ENCODE measurements at places on chromosomes 3 and 15.

DNA sequence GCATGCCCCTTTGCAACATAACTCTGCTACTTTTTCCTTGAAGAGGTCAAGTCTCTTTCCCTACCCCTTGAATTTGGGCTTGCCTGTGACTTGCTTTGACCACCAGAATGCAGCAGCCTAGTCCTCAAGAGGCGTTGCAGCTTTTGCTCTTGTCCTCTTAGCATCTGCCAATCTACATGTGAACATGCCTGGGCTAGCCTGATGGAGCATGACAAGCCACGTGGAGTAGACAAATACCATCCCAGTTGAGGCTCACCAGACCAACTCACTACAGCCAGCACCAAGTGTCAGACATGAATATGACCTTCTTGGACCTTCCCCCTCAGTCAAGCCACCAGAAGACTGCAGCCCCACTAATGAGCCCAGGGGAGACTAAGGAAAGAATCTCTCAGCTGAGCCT lies 32.9 kb downstream of the AMOTL2 start:
- no peak for DNase-seq

- DNase-seq: no peak
Observed at GRCh38 chr3:175270866-175271265, 411.7 kb downstream of the NAALADL2 start.

- no peak for DNase-seq
Observed at GRCh38 chr3:58025837-58026569, 17.8 kb downstream of the FLNB start.

- DNase-seq: no peak
Observed at GRCh38 chr3:15804553-15805095, 6.8 kb upstream of the ANKRD28 start.

GRCh38 chr3:130773366-130773765 lies 26.7 kb upstream of the PIK3R4 start:
- DNase-seq: no peak

GRCh38 chr3:39605837-39606236 lies 138.4 kb downstream of the MOBP start:
- DNase-seq: no peak

DNA sequence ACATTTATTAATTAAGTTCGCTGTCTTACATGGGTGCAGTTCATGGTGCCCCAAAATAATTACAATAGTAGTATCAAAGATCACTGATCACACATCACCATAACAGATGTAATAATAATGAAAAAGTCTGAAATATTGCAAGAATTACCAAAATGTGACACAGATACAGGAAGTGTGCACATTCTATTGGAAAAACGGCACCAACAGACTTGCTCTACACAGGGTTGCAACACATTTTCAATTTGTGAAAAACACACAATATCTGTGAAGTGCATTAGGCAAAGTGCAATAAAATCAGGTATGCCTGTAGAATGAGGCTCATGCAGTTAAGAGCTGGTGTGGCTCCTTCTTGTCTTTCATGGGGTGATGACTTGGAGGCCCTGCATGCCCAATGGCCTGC lies 265.8 kb downstream of the RPLP1 start:
- DNase-seq: no peak

DNA sequence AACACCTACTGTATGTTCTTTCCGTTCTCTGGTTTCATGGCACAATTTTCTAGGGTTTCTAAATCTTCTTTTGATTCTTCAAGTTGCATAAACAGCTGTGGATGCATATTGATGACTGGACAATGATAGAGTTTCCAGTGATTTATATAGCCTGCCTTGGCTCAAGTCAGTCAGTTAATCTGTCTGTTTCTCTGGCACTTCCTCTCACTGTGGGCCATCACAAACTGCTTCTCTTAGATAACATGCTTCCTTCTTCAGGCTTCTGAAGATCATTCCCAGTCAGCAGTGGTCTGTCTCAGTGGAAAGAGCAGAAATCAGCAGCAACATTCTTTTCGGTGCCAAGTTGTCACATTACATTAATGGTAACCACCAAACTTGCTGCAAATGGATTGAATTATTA lies 207.2 kb downstream of the RYR3 start:
- DNase-seq: no peak

DNA sequence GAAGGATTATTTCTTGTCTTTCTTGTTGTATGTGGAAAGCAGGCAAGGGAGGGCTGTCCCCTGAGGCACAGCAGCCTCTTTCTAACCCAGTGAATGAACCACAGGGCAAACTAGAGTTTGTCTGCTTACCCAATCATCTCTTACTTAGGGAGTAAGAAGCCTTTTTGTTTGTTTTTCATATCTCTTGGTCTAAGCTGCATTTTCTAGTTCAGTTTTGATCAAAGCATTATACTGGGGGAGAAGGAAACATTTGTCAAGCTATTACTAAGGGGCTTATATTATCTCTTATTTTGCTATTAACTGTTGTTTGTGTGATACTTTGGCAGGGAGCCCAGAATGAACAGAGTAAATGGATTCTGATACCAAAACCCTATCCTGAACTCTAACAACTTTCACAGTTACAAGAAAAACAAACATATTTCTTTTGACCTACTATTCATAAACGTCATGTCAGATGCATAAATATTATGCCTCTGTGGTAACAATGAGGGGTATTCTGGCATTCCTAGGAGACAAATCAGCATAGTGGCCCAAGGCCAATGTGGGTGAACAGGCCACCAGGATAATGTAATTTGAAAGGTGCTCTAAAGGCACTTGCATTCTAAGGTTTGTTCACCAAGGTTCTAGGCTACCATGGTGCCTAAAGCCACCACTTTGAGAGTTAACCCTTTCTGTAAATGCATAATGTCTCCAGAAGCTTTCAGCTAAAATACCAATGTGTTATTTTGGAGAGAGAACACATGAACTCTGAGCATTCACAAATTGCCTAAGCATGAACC lies 271.6 kb upstream of the ZPLD1 start:
- DNase-seq: no peak

DNA sequence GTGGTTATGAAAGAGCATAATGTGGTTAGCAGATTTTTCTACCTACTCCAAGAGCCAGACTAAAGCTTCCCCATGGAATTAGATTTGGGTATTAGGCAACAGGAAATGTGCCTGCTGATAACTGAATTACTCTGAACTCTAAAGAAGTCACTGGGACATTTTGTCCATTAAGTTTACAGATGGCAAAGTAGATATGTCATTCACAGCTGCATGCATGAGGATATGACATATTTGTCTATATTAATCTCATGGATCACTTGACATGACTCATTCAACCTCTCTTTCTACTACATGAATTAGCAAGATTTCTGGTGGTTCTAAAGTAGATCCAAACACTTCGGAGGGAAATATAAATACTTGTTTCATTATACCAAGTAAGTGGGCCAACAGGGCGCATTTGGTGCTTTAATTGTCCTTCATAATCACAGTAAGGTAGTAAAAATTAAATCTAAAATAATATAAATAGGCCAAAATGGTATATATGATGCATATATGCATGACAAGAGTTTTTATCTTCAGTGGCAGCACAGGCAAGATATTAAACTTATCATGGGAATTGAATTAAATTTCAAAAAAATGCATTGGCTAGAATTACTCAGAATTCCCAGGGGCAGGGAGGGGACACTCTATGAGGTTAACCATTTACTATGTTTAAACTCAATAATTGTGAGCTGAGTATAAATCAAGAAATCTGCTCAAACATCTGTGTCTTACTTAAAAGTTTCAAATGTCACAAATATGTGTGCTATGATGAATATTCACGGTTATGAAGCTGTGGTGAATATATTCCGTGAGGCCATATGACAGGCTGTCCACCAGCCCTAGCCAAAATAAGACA lies 365.3 kb upstream of the KCNMB2 start:
- DNase-seq: no peak

DNA sequence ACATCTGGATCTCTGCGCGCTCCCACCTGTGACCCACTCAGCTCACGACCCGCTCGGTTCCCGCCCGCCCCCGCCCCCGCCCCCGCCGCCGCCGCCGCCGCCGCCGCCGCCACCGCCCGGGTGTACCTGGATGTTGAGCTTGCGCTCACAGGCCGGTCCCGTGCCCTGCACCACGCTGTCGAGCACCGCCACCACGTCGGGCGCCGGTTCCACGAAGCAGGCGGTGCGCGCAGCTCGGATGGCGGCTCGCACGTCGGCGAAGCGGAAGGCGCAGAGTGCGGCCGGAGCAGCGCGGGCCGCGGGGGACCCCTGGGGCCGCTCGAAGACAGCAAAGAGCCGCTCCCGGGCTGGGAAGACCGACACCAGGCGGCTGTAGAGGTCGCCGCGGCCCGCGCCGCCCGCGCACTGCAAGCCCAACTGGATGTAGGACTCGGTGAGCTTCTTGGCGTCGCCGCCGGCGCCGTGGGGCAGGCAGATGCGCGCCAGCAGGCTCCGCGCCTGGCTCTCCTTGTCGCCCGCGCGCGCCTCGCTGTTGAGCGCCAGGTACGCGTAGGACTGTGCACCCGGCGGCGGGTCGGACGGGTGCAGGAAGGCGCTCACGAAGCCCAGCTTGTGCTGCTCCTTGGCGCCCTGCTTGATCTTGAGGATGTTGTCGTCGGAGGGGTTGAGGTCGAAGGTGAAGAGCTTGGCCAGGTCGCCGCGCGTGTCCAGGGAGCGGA lies 1.1 kb downstream of the PLXND1 start:
- no peak for DNase-seq

DNA sequence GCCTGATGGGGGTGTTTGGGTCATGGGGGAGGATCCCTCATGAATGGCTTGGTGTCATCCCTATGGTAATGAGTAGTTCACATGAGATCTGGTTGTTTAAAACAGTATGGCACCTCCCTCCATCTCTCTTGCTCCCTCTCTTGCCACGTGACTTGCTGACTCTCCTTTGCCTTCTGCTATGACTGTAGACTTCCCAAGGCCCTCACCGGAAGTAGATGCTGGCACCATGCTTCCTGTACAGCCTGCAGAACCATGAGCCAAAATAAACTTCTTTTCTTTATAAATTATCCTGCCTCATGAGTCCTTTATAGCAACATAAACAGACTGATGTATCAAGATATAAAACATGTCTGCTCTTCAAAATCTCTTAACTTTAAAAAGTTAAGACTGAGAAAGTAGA lies 96.1 kb downstream of the TFDP2 start:
- DNase-seq: no peak

- no peak for DNase-seq
Observed at GRCh38 chr3:172530101-172530561, 6.9 kb upstream of the TNFSF10 start.

DNA sequence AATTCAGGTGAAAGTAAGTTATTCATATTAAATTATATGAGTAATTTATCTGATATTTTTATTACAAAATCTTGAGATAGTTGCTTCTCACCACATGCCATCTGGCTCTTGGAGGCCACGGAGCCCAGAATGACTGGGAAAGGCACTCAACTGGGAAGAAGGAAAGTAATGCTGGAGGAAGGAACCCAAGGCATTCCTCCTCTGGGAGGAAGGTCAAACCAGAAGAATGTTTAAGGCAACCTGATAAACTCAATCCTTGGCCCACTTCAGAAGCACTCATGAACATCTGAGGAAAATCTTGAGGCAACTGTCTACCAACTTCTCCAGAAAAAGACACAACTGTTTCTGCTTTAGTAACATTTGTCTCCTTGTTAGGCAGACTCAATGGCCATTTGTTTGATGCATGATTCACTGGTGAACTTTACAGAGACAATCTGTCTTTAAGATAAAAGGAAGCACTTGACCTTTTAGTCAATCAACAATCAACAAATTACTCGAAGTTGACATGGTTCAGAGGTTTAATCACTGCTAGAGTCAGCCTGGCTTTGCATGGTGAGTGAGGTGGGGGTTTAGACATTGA lies 261.4 kb upstream of the MME start:
- DNase-seq: no peak

DNA sequence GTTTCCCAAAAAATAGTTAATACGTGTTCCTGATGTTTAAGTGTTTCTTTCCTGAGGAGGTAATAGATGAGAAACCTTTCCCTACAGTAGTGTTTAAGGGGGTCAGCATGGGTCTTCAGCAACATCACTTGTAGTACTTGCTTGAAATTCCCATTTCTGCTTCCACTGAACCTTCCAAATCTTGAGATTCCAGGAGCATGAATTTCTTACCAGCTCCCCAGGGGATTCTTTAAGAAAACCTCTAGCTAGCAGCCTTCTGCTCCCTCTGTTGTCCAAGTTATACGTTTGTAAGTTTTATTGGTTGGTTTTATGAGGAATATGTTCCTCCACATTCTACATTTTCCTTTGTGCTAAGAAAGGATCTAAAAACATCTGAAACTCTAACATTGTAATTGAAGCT lies 38.2 kb upstream of the ACP3 start:
- no peak for DNase-seq

GRCh38 chr15:69467636-69468035 lies 15.0 kb downstream of the RPLP1 start:
- DNase-seq: no peak

DNA sequence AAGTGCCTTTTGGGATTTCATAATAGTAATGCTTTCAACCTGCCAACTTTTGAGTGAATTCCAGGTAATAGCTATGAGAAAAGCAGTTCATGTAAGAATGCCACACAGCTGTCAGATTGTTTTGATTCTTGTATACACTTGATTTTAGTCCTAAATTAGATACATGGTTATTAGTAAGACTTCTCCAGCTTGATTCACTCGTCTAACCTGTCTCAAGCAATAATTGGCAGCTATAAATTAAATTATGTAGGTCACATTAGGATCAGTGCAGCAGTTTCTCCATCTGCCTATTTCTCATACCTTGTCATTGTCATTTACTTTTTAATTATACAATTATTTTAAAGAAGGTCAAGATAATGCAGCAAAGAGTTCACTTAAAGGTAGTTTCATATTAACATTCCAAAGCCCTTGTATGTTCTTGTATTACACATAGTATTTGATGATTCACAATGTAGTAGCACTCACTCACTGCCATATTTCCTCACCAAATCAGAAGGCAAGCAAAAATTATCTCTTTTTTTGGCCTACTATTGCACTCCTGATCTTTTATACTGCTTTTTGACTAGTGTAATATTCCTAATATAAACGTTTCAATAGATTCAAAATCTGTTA lies 10.9 kb upstream of the CRYBG3 start:
- no peak for DNase-seq

Data from stimulated activated CD4-positive, alpha-beta T cell treated with anti-CD3 and anti-CD28 coated beads, Interleukin-12 subunit alpha, Interleukin-12 subunit beta, amount 100 ng/mL, for 24 hours (primary cell).